ENCODE measurements at places on chromosomes 4 and X. TPM values are rescaled to one million over a fixed set of nuclear protein-coding genes. Genes with fewer than 3 reads are reported as not detected.

Gene DDX3X
- total RNA-seq = 173 TPM

Gene SYTL4
- total RNA-seq = 3.5 TPM

Gene ITM2A
- not detected for total RNA-seq

Gene DOK7
- 3.6 TPM for total RNA-seq

Gene KIT
- total RNA-seq = not detected

Gene LRCH2
- 0.28 TPM for total RNA-seq

Gene KLHL13
- 8.1 TPM for total RNA-seq

Gene FAM47E
- total RNA-seq = not detected

Gene ARHGAP6
- 0.14 TPM for total RNA-seq

Gene CRMP1
- not detected for total RNA-seq

Gene IL1RAPL2
- not detected for total RNA-seq

Gene UGT2B15
- total RNA-seq = 1.2 TPM

Gene CHRDL1
- not detected for total RNA-seq

Gene SPANXA1
- not detected for total RNA-seq

Gene IL9R
- total RNA-seq = not detected

Gene SSX4
- total RNA-seq = not detected

Gene PABPC1L2B
- total RNA-seq = not detected

Gene FAM184B
- not detected for total RNA-seq

Gene RBPJ
- total RNA-seq = 16.6 TPM

Gene OTUD6A
- total RNA-seq = not detected

Gene NCAPG
- total RNA-seq = 30.4 TPM

Gene GATA1
- total RNA-seq = not detected

Gene TNIP3
- total RNA-seq = not detected

Gene PLS3
- total RNA-seq = 271 TPM

Gene FABP2
- not detected for total RNA-seq

Gene GAB3
- total RNA-seq = not detected

Gene SLC16A2
- total RNA-seq = 6.3 TPM

Gene TMPRSS11B
- total RNA-seq = 0.05 TPM

Gene MTMR8
- total RNA-seq = 0.49 TPM

Gene ADH6
- not detected for total RNA-seq

Gene HSPA4L
- total RNA-seq = 45.2 TPM

Gene ALPK1
- 5.5 TPM for total RNA-seq

Gene GPM6B
- total RNA-seq = 5.7 TPM

Gene GJB1
- total RNA-seq = not detected

Gene HS6ST2
- total RNA-seq = 7.4 TPM

Gene SMAD1
- 22.8 TPM for total RNA-seq

Gene AVPR2
- total RNA-seq = not detected

Gene CFI
- total RNA-seq = 0.21 TPM

Gene OPRPN
- not detected for total RNA-seq

Gene CDKL2
- 0.60 TPM for total RNA-seq

Gene RTL5
- total RNA-seq = 0.09 TPM

Gene RPL39
- total RNA-seq = 3,943 TPM

All from airway epithelial cell (primary cell).